ENCODE measurements at places on chromosomes 7 and 10.

DNA sequence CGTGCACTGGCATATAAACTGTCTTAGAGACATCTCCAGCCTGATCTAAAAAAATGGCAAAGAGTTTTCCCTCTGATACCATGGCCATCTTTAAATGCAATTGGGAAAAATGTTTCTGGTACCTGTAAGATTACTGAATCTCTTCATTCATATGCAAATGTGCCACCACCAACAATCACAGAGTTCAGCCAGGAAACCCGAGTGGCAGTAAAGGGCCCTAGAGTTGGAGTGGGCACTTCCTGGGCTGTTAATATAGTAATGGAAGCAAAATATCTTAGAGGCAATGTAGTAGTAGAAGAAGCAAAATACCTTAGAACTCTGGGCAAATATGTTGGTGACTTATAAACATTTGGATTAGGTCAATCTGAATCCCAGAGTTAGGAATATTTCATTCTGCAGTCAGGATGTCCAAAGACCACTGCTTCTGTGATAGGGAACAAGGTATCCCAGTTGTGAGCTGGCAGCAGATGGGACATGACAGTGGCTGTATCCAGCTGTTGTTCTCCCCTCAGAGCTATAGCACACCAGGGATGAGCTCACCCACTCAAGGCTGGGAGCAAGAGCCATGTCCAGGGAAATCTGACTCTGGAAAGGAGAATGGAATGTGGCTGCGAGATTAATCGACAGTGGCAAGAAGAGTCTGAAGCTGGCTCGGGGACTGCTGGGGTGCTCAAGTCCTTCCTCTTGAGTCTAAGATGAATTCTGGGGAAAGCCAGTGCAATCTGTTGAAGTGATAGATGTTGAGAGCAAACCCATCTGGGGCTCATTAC lies 332.1 kb downstream of the PHTF2 start:
- DNase-seq = no peak

DNA sequence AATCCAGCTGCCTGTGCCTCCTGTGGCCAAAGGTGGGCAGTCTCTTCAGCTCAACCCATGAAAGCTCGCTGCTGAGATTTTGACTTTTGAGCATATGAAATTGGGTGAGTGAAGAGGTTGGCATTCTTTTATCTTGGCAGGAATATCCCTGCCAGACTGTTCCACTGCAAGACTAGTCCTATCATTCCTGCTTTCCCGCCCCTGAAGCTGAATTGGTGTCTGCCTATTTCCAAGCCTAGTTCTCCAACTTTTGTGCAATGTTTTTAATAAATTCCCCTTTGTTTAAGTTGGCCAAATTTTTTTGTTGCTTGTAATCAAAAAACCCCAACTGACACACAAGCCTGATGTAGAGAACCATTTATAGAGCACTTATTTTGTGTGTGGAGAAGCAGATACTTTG lies 34.8 kb upstream of the BICC1 start:
- no peak for DNase-seq

DNA sequence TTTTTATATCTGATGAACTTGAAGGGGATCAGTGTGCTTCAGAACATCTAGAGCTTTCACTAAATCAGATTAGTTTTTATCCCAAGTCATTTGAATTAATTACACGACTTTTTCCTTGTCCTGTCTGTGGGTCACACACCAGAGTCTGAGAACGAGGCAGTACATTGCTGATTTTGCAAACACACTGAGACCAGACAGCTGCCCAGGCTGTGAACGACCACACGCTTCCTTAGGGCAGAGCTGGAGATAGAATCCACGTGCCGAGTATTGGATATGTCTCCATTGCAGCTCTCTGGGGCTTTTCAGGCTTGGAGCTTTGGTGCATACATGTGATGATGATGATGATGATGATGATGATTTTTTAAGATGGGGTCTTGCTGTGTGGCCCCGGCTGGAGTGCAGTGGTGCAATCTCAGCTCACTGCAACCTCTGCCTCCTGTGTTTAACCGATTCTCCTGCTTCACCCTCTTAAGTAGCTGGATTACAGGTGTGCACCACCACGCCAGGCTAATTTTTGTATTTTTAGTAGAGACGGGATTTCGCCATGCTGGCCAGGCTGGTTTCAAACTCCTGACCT lies 81.1 kb downstream of the CAMK1D start:
- no peak for DNase-seq

DNA sequence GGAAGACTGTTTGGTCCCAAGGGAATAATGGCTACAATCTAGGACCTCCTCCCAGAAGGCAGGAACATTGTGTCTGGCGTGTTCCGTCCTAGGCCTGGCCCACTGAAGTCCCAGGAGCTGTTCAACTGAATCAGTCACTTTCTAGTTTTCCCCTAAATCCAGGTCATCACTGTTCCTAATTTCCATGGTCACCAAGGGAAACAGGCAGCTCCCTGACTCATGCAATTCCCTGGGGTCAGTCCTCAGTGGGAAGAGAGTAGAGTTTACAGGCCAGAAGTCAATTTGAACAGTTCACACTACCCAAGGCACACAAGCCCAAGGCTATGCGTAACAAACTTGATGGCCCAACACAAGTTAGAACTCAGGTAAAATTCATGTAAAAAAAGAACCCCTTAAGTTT lies 44.0 kb downstream of the CREB3L2 start:
- no peak for DNase-seq

- peak; percentile 51 for DNase-seq
These were observed 448 bp upstream of the SRPK2 start for GRCh38 chr7:105389088-105389650.

GRCh38 chr10:8129438-8129837 lies 75.0 kb downstream of the GATA3 start:
- DNase-seq = no peak

DNA sequence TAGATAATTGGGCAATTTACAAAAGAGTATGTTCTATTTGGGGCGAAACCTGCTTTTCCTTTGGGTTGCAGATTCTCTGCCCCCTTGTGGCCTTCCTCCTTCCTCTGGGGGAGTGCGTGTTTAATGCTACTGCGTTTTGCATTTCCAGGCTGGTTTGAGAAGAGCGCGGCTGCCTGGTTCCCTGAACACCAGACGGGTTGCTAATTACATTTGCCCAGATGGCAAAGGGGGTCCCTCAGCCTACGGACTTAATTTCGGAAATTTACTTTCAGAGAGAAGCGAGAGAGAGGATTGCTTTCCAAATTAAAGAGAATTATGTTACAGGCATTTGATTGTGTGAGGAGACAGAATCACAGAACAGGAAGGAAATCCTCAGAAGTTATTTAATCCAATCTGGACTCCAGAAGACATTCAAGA lies 91.9 kb upstream of the JAZF1 start:
- DNase-seq = peak; percentile 76

DNA sequence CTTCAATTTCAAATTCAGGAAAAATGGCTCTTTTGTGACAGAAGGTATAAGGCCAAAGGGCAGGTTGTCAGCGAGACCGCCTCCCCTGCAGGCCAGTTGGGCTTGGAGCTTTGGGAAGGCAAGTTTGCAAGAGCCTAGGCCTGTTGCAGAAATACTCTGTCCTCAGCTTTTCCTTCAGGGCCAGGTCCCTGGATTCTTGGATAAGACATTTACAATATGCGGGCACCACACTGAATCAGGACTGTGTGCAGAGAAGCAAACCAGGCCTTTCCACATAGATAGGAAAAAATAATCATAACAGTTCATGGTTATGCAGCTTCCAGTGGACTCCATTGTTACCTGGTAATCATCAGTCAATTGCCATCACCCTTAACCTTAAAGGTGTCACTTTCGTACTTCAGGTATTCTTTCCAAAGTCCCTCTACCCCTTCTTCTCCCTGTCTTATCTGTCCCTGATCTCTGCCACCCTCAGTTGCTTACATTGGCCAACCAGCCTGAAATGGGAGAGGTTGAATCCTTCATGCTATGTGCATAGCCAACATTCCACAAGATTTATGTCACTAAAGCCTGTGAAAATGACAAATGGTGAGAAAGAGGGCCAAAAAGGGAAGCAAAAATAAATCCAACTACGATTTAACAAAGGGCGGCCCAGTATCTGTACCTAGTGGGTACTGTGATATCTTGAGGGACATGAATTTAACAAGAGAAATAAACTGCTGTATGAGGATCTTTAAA lies 304.5 kb upstream of the NFE2L3 start:
- DNase-seq = no peak

GRCh38 chr10:130023454-130024230 lies 59.6 kb upstream of the EBF3 start:
- DNase-seq = no peak

GRCh38 chr7:104861729-104862390 lies 152.1 kb upstream of the KMT2E start:
- no peak for DNase-seq

DNA sequence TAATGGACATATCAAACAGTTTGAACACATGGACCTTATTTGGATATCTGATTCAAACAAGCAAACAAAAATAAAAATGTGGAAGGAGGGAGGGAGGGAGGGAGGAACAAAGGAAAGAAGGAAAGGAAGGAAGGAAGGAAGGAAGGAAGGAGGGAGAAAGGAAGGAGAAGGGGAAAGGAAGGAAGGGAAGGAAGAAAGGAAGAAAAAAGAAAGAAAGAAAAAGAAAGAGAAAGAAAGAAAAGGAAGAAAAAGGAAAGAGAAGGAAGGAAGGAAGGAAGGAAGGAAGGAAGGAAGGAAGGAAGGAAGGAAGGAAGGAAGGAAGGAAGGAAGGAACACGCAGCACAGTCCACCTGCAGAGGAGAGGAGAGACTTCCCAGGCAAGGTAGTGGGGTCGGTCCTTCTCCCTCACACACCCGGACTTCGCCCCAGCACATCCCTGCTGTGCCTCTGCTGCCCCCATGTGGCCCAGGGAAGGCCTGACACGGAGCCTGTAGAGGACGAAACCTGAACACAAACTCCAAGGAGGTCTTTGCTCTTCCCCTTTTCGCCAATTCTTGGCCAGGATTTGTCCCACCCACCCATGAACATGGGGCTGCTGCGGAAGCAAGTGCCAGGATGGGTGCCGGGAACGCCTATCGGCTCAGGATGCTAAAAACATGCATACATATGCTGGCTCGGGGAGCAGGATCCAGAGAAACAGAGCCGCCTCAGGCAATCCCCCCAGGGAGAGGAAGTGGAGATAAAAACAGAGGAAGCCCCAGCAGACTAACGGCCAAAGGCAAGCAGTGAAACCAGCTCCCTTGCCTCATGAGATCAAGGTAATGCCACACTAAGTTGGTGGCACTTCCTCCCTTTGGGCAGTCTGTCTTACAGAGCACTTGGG lies 52.3 kb upstream of the DGKI start:
- peak; percentile 36 for DNase-seq

- DNase-seq = no peak
These were observed 261.5 kb upstream of the NPSR1 start for GRCh38 chr7:34396437-34397064.

DNA sequence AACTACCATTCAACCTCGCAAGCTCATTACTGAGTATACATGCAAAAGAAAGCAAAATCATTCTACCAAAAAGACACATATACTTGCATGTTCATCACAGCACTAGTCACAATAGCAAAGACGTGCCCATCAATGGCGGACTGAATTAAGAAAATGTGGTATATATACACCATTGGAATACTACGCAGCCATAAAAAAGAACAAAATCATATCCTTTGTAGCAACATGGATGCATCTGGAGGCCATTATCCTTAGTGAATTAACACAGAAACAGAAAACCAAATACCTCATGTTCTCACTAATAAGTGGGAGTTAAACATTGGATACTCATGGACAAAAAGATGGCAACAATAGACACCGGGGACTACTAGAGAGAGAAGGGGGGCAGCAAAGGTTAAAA lies 6.4 kb downstream of the TRDMT1 start:
- no peak for DNase-seq

DNA sequence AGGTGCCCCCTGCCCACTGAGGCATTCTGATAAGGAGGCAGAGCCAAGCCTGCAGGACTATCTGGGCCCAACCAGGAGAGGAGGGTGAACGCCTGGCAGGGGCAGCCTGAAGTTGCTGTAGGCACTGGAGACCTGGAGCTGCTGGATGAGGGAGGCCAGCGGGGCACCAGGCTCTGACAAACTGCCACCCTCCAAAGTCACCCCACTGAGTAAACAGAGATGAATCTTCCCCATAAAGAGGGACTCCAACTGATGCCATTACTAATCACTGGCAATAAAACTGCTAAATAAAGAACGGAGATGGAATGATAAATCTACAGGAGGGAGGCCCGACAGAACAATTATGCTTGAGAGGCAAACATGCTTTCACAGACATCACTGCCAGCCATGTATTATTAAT lies 44.2 kb downstream of the DRGX start:
- DNase-seq = no peak

Data from SHP77 treated with DMSO at 0.1 percent for 48 hours (cell line).